ENCODE measurements at places on chromosomes 4 and X.

DNA sequence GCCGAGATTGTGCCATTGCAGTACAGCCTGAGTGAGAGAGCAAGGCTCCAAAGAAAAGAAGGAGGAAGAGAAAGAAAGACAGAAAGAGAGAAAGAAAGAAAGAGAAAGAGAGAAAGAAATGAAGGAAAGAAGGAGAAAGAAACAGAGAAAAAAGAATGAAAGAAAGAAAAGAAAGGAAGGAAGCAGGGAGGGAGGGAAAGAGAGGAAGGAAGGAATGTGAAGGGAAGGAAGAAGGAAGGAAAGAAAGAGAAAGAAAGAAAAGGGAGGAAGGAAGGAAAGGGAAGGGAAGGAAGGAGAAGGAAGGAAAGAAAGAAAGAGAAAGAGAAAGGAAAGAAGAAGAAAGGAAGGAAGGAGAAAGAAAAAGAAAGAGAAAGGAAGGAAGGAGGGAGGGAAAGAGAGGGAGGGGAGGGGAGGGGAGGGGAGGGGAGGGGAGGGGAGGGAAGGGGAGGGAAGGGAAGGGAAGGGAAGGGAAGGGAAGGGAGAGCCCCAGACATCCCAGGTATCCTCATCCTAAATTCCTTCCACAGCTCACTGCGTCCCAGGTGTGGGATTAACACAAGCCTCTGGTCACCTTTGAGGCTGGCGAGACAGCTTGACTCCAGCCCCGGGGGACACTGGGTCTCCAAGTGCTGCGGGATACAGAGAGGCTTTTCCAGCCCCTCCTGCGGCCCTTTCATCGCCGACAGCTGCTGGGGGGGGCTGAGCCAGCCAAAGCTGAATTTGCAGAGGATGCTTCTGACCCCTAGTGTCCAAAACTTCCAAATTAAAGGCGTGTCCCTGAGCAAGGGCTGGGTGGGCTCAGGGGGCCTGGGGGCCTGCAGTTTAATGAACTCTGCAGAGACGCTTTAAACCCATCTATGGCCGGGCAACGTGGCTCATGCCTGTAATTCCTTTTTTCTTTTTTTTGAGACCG is 24.2 kb upstream of the CSF2RA start:
- no peaks in the 10 kb centered on the region for H3K36me3 ChIP-seq
- peak overlapping the region; percentile 49 for H3K27ac ChIP-seq
- peaks cover 5% of the 10 kb centered on the region for H3K27me3 ChIP-seq
- no peak overlapping the region for H3K4me3 ChIP-seq

GRCh38 chr4:179116581-179116980 is 1674.3 kb upstream of the AGA start:
- H3K27ac ChIP-seq, result no peak overlapping the region
- no peak overlapping the region for H3K4me3 ChIP-seq
- H3K27me3 ChIP-seq, result no peaks in the 10 kb centered on the region
- no peaks in the 10 kb centered on the region for H3K36me3 ChIP-seq

DNA sequence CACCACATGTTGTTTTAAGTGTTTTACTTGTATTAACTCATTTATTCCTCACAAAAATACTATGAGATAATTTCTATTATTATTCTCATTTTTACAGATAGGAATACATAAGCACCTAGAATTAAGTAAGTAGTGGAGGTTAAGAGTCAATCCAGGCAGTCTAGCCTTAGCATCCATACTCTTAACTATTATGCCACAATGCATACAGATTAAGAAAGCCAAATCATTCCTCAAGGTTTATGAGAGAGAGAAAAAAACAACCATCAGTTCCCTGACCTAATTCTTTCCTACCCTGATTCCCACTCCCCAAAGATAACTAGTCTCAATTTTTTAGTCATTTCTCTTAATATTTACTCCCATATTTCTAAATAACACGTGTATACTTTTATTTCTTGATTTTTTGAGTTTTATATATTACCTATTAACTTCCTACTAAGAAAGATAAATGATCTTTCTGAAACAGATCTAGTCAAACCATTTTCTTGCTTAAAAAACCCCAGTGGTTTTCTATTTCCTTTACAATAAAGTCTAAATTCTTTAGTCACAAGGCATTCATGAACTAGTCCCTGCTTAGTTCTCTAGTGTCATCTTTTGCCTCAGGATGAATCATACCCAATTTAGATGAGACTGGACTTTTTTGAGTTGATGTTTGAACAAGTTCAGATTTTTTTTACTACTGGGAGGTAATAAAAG is 16.0 kb downstream of the UBA6 start:
- H3K27me3 ChIP-seq, result no peaks in the 10 kb centered on the region
- peaks cover 15% of the 10 kb centered on the region for H3K36me3 ChIP-seq
- no peak overlapping the region for H3K4me3 ChIP-seq

DNA sequence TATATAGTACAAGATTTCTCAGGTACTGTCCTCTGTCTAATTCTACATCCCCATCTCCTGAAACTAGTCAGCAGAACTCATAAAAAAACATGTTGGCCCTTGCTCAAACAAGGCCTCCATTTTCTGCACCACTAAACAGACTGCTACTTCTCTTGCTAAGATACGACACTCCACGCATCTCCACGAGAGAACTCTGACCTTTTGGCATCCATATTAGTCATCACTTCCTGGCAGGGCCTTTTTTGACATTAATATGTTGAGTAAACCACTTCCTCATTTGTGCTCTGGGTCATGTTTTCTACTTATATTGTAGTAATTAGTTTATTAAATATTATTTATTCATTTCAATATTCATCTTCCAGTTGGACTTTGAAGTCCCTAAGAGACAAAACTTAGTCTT is 65.6 kb downstream of the DCAF8L1 start:
- no peak for DNase-seq
- H3K36me3 ChIP-seq, result no peaks in the 10 kb centered on the region
- no peak overlapping the region for H3K27ac ChIP-seq
- H3K27me3 ChIP-seq, result no peaks in the 10 kb centered on the region

GRCh38 chr4:82213485-82214417 is 160.0 kb downstream of the HNRNPD start:
- no peak for DNase-seq
- H3K4me3 ChIP-seq, result no peak overlapping the region
- no peak overlapping the region for H3K27ac ChIP-seq
- peaks cover 4% of the 10 kb centered on the region for H3K27me3 ChIP-seq
